ENCODE measurements at places on chromosomes 11 and 22.

DNA sequence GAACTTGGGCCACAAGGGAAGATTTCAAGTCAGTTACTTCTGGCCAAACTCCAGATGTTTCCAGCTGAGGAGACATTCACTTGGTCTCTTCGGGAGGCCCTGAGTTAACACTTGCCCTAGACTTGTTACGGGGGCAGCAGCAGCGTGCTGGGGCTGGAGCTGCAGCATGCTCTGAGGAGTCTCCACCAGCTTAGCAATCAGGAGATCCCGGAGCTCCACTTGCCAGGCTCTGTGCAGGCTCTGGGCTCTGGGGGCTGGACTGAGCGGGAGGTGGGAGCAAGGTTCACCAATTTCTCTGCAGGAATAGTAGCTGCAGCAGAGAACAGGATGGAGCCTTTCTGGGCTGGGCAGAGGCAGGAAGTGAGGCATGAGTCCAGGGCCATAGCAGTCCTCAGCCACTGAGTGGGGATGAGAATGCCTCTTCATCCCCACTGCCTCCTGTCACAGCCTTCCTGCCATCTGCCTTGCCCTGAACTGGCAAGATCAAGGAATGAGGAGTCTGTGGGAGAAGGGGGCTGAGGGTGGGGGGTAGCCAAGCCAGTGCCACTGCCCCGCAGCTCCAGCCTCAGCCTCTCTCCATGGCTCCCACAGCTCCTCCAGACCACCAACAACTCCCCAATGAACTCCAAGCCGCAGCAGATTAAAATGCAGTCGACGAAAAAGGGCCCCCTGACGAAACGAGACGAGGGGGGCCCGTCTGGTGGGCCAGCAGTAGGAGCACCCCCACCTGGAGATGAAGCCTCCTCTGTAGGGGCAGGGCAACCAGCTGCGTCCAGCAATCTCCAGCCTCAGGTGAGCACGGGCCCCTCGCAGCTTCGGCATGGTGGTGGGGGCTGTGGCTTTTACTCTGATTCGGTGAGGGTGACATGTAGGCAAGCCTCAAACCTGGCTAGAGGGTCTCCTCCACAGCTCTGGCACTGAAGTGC lies 23.4 kb downstream of the GTPBP1 start:
- DNase-seq: no peak

GRCh38 chr11:35662061-35662648 lies 420 bp upstream of the TRIM44 start:
- DNase-seq: no peak

DNA sequence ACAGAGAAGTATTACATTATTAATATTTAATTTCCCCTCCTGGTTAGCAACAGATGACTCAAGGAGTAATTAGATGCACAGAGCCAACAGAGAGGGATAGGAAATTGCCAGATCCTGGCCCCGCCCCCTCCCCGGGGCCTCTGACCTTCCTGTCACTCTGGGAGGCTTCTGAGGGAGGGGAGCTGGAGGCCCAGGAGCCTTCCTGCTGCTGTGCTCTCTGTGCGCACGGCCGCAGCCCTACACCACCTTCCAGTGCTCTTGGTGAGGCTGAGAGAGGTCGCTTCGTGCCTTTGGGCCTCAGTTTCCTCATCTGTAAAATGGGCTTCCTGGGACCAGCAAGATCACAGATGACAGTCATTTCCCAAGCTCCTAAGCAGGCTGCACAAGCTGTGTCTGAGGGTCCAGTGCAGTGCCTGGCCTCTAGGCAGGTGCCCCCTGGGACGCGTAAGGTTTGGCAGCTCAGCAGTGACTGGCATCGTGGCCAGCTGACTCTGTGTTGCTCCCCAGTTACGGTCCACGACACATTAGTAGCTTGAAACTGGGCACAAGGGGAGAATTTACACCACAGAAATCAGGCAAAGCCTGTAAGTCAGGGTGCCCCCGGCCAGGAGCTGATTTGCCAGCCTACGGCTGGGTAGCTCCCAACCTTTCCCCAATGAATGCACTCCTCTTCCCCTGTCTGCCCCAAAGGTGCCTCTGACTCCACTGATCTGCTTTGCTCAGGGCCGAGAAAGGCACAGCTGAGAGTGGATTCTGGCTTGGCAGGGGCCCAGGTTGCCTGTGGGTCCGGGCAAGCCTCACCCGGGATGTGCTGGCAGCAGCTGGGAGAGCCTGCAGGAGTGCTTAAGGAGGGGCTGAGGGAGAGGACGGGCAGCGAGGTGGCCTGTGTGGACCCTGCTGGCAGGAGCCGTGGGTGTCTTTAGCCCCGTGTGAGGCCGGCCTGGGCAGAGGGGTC lies 2.3 kb downstream of the ADORA2A start:
- DNase-seq: peak; percentile 30

GRCh38 chr11:32343325-32344008 lies 91.9 kb downstream of the WT1 start:
- no peak for DNase-seq

DNA sequence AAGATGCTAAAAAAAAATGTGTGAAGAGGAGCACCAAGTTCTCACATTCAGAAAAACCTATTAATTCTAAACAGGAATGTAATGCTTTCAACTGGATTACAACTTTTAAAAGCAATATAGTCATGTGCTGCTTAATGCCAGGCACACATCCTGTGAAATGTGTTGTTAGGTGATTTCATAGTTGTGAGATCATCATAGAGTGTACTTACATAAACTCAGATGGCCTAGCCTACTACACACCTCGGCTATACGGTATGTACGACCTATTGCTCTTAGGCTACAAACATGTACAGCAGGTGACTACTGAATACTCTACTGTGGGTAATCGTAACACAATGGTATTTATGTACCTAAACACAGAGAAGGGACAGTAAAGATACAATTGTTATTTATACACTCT lies 142.3 kb downstream of the RBFOX2 start:
- DNase-seq: no peak

GRCh38 chr11:69448471-69449284 lies 32.8 kb upstream of the LINC01488 start:
- DNase-seq: peak; percentile 47

DNA sequence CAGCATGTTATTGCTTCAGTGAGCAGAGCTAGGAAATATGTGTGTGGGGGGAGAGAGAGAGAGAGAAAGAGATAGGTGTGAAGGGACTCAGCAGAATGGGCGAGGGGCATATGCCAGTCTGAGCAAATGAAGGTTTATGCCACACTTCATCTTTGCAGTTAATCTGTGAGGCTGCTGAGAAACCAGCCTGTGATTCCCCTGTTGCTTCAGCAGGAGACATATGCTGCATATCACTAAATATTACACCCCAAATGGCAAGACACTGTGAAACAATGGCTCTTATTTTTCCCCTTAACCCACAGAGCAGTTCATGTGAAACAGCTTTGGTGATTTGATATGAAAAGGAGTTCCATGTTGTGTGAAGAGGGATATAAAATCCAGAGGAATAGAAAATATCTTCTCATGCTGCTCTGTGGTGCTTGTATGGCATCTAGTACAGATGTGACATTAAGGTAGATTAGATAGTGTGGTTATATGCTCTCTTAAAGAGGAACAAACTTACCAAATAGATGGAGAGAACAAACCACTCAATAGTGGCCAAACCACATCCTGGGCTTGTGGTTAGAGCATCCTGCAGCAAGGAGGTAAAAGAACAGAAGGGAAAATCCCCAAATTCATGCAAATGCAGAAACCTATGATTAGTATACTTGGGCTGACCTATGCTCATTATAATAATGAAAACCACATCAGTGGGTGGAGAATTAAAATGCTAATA lies 864.2 kb downstream of the FAM181B start:
- DNase-seq: peak; percentile 76

- no peak for DNase-seq
Measured at GRCh38 chr11:77410076-77410827, 63.6 kb downstream of the PAK1 start.

DNA sequence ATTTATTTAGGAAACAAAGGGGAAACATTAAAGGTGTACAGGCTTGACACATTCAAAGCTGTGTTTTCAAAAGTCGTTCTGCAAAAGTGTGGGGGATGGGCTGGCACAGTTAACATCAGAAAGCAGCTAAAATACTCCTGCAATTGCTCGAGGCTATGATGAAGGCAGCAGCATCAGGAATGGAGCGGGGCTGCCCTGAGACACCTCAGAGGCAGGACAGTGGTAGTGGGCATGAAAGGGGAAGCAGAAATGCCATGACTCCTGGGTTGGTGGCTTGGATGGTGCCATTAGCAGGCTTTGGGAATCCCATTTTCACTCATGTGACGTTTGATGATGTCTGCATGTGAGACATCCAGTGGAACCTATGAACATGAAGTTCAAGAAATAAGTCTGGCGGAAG lies 646 bp downstream of the NCAPD3 start:
- DNase-seq: peak; percentile 33

- DNase-seq: no peak
Measured at GRCh38 chr11:74373382-74373781, 24.9 kb downstream of the PGM2L1 start.

GRCh38 chr11:6377902-6378639 lies 12.2 kb upstream of the SMPD1 start:
- peak; percentile 22 for DNase-seq

GRCh38 chr11:57379732-57380131 lies 1.2 kb downstream of the PRG3 start:
- no peak for DNase-seq

- no peak for DNase-seq
Measured at GRCh38 chr11:81916451-81916850, 817.2 kb downstream of the FAM181B start.

DNA sequence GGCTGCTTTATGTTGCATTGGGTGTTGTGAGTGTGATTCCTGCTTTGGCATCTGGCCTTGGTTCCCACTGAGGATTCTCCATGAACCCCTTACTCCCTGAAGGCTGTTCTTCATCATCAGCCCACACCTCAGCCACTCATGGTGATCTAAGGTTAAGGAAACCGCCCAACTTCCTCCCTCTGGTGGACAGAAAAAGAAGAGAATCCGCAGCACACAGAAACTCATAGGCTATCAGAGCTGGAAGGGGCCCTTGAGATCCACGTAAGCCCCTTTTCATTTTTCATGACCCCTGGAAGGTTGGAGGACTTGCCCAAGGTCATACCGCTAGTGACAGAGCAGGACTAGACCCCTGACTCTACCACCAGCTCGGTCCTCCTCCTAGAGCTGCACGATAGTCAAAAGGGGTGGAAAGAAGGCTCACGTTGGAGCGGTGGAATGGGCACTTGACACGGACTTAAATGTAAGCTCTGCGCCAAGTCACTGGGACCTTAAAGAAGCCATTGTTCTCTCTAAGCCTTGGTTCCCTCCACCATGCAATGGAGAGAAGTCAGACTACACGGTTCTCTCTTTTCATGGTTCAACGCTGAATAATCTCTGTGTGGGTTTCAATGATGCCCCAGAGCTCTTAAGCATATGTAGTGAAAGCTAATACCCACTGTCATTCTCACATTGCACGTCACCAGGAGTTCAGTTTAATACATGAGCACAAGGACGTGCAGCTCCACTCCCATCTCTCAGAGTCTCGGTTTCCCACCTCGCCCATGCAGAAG lies 83.6 kb upstream of the CRTAM start:
- peak; percentile 78 for DNase-seq

DNA sequence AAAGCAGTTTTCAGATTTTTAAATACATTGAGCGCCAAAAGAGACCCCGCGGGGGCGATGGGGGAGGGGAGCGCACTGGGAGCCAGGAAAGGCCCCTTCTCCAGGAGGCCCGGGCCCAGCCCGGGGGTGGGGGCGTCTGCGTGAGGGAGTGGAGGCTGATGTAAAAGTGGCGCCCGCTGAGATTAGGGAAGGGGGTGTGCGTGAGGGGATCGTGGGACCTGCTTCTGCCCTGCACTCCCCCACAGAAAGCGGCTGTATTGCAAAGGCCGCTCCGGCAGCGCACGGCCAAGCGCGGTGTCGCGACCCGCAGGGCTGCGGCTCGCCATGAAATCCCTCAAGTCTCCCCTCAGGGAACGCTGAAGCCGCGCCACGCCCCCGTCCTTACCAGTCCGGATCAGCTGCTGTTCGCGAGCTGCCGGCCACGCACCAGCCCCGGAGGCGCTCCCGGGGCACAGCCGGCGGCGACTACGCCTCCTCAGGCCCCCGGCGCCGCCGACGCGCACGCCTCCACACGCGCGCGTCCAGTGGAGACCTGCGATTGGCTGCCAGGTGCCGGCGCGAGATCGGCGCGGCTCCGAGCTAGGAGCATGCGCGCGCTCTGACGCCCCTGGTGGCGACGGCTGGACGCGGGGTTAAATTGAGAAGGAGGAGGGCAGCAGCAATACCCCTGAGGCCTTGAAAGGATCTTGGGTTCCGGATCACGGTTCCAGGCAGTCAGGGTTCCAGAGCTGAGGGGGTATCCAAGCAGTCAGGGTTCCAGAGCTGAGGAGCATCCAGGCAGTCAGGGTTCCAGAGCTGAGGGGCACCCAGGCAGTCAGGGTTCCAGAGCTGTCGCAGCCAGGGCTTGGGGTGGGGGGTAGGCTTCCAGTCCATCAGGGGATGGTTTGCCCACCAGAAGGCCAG lies at the start of gene ZNF280B:
Gene ZNF280B, minus strand, starts transcription at position 469 of the 903 bp plus-strand sequence. CDS start 19,344 bp downstream, outside the sequence.
- peak; percentile 64 for DNase-seq

DNA sequence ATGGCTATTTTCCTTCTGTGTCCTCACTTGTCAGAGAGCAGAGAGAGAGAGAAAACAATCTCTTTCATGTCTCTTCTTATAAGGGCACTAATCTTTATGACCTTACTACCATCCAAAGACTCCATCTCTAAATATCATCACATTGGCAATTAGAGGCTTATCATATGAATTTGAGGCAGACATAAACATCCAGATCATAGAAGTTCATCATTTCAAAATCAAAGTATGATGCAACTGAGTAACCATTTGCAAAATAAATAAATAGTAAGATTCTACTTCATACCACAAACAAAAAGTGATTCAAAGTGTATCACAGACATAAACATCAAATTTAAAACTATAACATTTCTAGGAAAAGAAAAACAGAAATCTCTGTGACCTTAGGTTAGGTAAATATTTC lies 504.7 kb upstream of the ARHGAP42 start:
- no peak for DNase-seq

DNA sequence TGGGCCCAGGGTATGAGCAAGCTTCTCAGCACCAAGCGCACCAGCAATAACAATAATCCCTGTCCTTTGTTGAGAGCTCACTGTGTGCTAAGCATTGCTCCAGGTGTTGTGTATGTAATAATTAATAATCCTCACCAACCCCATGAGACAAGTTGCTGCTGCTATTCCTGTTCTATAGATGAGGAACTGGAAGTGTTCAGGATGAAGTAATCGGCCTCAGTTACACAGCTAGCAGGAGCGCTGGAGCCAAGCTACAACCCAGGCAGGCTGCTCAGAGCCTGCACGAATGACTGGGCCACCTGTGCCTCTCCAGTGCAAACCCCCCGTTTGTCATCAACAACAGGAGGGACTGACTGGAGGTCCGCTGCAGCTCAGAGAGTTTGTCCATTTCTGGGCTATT lies 35.2 kb upstream of the CECR2 start:
- no peak for DNase-seq
